NCI-H1417 treated with DMSO at 0.1 percent for 48 hours (cell line): ENCODE measurements at places on chromosomes 2 and 18.

- DNase-seq = no peak
These were observed 239.3 kb downstream of the GBX2 start for GRCh38 chr2:235928751-235929370.

GRCh38 chr18:1846640-1847039 lies 724.7 kb downstream of the METTL4 start:
- DNase-seq = no peak

DNA sequence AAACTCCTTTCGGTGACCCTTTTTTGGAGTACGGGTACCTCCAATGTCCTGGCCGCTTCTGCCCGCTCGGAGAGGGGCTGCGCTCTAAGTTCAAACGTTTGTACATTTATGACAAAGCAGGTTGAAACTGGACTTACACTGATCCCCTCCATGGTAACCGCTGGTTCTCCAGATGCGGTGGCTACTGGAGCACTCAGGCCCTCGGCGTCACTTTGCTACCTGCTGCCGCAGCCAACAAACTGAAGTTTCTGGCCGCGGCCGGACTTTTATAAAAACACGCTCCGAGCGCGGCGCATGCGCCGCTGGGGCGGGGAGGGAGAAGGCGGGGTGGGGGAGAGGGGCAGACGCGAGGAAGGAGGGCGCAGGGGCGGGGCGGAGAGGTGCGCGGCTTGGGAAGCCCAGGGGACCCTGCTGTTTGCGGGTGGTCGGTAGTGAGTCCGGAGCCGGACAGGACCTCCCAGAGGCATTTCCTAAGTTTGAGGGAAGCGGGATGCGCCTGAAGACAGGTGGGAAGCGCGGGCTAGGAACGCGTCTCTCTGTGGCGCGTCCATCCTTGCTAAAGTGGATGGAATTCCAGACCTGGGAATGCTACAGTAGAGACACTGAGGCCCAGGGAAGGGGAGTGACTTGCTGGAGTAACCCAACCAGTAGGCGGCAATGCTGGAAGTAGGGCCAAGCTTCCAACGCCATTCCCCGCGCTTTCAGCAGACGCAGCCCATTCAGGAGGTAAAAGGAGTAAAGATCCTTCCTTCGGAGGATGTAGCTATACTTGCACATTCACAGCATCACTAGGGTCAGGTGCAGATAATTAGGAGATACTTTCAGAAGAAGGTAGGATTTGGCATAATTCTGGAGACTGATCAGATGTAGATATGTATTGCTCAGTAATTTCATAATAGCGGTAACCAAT lies at the start of gene CXCR4:
Gene CXCR4, minus strand, starts transcription at position 241 of the 910 bp plus-strand sequence. Its CDS starts 89 bp downstream, at position 152.
- no peak for DNase-seq

DNA sequence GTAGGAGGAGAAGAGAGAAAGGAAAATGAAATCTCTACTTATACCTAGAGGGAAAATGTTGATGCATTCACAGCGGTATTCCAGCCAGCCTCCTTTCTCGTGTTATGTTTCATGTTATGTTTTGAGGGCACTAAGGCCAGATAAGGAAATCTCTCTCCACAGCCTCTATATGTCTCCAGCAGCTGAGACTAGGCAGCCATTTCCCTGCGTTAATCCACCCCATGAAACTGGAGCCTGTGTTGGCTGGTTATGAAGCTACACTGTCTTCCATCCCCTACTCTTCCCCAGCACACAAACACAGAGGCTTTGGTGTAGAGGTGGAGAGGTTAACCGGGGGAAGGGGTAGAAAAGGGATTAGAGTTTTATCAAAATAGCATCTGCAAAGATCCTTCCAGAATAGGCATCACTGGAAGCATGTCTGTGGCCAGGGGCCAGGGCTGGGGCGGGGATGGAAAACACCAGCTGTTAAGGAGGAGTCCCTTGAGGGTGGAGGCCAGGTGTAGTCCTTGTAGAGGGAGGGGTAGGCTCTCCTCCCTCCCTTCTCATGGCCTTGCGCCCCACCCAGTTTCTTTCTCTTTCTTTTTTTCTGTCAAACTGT lies 100.9 kb upstream of the TNP1 start:
- no peak for DNase-seq

- DNase-seq = no peak
These were observed 69.5 kb downstream of the CDH20 start for GRCh38 chr18:61402726-61403125.

DNA sequence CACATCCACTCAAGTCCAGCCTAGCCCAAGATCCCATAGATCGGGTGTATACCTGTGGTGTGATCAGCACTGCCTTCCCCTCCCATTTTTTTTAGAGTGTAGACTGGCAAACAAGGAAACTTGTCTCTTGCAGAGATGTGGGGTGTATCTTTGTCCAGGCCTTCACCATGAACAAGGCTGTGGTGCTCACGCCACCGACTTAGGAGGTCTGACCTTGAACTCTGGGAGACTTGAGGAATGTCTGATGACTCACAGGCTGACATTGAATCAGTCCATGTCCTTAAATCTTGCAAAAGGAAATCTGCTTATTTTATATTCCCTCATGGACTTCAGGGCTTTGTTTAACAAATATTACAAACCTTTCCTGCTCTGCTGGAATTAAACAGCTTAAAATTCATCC lies 4.5 kb upstream of the CTIF start:
- no peak for DNase-seq

GRCh38 chr2:176039375-176039774 lies 37.3 kb upstream of the LNPK start:
- no peak for DNase-seq

DNA sequence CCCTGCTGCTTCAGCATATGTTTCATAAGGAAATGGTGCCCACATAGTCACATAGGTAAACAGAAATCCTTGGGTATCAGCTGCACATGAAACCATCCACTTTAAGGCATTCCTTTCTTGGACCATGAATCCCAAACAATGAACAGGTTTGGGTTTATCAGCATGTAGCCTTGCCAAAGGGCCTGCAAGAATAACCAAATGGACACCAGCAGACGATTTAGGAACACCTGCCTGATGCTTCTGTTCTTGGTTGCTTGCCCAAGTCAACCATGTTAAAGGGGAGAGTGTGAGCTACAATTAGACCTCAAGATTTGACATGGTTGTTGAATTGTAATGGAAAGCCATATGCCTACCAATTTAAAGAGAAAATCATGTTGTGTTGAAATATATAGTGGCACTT lies 1342.7 kb upstream of the PIK3C3 start:
- no peak for DNase-seq

DNA sequence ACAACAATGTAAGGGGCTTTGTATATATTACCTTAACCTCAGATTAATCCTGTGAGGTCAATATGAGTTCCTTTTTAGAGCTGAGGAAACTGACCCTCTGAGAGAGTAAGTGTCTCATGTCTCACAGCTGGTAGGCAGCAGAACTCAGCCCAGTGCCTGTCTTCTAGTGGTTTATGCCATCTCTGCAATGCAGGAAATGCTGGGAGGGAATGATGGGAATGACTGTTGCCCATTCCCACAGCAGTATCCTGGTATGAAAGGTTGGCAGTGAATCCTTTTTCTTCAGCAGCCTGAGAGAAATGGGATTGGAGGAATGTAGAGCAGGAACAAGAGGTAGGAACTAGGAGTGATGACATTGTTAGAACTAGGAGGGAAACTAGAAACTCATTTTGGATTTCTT lies 6.0 kb downstream of the MRPL30 start:
- DNase-seq = no peak

DNA sequence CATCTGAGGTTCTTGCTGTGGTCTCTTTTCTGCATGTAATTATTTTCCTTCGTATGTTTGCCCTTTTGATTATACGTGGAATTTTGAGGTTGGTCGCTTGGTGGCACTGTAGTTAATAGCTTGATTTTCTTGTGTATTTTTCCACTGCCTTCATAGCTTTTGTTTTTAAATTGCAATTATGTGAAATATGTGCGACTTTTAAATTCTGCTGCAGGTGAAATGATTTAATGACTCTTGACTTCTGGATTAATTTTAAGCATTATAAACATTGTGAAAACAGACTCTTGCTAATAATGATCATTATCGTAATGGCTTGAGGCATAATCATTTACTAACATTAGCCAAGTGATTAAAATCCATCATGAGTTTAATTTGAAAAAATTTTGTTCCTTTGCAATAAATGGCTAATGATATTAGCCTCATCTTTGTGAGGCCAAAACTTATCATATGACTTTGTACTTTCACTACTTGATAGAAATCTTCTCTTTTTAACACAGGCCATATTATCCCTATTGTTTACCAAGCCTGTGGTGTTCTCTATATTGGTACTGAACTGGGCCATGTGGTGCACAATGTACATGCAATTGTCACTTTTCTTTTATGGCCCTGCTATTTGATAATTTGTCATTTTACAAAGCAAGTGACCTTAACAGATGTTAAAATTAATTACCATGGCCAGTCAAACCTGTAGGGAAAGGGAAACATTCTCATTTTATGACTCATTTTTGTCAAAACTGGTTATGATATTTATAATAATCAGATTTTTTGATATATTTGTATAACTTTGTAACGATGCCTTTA lies 62.8 kb upstream of the NEUROD1 start:
- peak; percentile 63 for DNase-seq

- no peak for DNase-seq
These were observed 105.2 kb upstream of the ID2 start for GRCh38 chr2:8576525-8577167.

- no peak for DNase-seq
These were observed 204.3 kb downstream of the CAMKMT start for GRCh38 chr2:44566059-44566458.

DNA sequence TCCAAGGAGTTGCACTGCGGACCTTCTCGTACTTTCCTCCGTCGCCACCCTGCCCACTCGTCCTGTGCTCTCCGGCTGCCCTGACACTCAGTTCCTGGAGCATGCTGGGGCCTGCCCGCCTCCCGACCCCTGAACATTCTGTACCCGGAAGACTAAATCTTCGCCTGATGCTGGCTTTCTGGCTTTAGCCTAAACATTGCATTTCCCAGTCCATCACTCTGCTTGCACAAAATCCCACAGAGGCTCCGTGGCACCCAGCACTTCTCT lies 550 bp upstream of the SFXN5 start:
- no peak for DNase-seq

DNA sequence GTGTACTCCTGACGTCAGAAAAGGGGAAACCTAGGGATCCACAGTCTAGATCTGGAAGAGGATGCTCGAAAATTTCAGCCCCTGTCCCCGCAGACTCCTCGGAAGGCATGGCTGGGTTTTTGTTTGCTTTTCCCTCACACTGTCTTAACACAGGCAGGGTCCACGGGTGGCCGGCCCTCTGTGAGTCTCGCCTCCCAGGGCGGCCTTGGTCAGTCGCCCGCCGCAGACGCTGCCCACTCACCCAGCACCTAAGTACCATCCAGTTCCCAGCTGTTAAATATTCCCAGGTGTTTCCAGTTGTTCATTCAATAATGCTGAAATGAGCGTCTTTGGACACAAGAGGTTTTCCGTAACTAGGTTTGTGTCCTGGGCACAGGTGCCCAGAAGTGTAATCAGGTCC lies 193.2 kb downstream of the TWIST2 start:
- DNase-seq = no peak

- DNase-seq = no peak
These were observed 21.8 kb downstream of the NDUFB3 start for GRCh38 chr2:201093573-201093972.

- no peak for DNase-seq
These were observed 17.2 kb downstream of the MBP start for GRCh38 chr18:77115192-77115953.

GRCh38 chr2:122019724-122020123 lies 264.3 kb downstream of the TSN start:
- no peak for DNase-seq

DNA sequence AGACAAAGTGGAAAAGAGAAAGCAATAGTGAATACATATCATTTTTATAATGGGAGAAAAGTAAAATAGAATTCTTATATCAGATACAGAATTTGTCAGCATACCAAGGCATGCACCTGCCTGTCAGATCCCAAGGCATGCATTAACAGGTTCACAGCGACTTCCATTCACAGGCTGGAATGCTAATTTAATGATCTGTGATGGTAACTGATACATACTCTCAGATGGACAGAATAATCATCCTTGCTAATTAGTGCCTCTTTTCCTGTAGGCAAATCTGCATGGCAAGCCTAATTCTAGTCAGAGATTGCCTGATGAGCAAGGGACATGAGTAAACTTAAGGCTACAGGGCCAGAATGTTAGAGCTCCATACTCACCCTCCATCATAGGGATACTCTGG lies 76.1 kb downstream of the PRKRA start:
- no peak for DNase-seq

DNA sequence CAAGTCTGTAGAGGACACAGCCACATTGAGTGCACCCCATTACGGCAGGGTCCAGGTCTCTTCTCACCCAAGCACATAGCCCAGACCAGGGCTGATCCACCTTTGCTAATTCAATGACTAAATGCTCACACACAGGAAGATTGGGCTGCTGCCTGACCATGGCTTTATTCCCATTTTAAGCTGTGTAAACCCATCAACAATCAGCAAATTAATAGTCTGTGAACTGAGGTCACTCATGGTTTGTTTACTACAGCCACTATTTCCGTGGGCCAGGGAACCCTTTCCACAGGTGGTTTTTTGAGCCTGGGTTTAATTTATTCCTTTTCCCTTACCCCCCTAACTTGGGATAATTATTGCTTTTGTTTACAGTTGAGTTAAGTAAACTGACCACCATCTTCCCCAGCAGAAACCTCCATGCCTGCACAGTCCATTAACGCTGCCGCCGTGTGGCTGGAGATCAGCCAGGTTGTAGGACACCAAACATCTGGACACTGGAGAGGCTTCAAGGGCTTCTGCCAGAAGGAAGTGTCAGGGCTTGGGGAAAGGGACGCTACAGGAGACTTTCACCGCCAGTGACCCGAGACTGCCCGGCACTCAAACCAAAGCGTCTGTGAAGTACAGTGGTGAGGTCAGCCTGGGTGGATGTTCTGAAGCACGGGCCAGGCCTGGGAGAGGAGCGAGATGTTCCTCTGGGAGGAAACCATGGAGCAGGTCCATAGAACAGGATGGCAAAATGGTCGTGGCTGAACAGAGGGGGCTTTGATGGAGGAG lies 282.9 kb downstream of the DYSF start:
- DNase-seq = no peak

GRCh38 chr2:181362561-181362960 lies 94.6 kb upstream of the ITGA4 start:
- no peak for DNase-seq

DNA sequence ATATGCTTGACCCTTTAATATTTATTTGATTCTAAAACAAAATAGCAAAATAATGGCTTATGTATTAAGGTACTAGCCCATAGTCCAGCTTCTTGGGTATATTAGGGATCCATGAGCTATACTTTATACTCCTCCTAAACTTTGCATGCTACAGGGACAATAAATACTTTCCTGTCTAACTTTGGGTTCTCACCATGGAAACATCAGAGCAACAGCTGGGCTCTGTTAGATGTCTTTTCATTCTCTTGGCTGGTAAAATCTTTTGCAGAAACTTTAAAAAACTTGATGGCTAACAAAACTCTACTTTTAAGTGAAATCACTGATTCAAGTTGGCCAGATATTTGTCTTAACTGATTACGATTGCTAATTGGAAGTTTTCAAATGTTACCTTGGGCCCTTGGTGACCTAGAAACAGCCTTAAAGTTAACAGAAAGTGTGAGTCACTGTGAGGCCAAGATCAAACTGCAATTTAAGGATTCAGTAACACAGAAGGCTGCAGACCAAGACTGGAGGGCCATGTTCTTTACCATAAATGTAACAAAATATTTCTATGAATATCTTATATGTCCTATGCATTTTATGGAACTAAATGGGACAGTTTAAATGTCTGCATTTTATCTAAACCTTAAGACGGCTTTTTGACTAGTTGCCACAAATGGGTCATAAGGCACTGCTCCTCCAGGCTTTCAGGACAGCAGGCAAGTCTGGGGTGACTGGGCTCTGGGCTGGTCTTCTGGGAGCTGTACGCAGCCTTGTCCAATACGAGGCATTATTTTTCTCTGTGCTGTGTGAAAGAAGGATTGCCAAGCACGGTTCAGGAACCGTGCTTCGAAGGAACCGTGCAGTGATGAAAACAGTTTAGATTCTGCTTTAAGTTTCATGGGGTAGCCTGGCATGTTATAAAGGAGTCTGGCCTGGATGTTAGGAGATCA lies 188.5 kb downstream of the TPGS2 start:
- DNase-seq = no peak
